Heart left ventricle (tissue), 16 donors: ENCODE measurements at places on chromosomes 5 and 9.

- DNase-seq = no peak
Measured at GRCh38 chr5:123771715-123772114, 259.7 kb downstream of the CSNK1G3 start.

DNA sequence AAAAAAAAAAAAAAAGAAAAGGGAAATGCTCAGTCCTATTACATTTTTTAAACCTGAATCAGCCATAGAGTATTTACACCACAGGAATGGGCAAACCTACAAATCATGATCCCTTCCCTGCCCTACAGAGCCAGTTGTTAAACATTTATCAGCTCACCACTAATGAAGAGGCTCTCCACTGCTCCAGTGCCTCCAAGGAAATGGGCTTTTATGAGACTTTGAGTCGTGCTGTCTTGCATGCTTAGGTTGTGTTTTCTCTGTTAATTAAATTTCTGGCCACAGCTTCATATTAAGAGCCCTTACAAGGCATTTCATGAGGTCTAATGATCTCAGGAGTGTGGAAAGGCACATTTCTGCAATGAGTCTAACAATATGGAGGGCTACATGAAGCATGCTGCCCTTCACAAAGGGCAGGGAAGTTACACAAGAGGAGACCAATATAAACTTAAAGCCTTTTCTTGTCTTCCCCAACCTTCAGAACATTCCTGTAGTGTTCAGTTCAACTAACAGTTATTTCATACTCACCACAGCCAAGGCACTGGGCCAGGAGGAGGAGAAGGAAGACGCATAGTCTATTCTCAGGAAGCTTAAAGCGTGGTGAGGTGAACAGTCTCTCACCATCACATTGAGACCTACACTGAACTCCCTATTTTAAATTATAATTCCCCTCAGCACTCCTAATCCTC is 140.1 kb upstream of the ABCA1 start:
- no peak for DNase-seq

DNA sequence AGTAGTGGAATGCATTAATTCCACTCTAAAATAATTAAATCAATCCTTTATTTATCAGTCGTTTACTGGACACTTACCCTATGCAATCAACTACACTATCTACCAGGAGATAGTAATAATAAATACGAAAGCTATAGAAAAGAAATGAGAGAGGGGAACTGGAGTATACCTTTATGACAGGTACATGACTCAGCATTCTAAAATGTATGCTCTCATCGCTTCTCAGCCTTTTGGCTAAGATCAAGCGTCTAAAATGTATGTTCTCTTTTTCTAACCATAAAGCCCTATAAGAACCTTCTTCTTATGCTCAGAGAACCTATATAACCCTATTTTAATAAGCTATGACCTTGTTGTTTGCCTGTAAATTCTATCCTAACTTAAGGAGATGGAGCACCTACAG is 753.9 kb upstream of the DMAC1 start:
- no peak for DNase-seq

- DNase-seq = no peak
Measured at GRCh38 chr5:84032324-84032723, 311.7 kb upstream of the HAPLN1 start.

- no peak for DNase-seq
Measured at GRCh38 chr5:32096891-32097595, 77.1 kb downstream of the GOLPH3 start.

- no peak for DNase-seq
Measured at GRCh38 chr9:111158363-111158762, 120.1 kb upstream of the LPAR1 start.

- peak; percentile 39 for DNase-seq
Measured at GRCh38 chr5:111158105-111158744, 66.0 kb upstream of the CAMK4 start.

DNA sequence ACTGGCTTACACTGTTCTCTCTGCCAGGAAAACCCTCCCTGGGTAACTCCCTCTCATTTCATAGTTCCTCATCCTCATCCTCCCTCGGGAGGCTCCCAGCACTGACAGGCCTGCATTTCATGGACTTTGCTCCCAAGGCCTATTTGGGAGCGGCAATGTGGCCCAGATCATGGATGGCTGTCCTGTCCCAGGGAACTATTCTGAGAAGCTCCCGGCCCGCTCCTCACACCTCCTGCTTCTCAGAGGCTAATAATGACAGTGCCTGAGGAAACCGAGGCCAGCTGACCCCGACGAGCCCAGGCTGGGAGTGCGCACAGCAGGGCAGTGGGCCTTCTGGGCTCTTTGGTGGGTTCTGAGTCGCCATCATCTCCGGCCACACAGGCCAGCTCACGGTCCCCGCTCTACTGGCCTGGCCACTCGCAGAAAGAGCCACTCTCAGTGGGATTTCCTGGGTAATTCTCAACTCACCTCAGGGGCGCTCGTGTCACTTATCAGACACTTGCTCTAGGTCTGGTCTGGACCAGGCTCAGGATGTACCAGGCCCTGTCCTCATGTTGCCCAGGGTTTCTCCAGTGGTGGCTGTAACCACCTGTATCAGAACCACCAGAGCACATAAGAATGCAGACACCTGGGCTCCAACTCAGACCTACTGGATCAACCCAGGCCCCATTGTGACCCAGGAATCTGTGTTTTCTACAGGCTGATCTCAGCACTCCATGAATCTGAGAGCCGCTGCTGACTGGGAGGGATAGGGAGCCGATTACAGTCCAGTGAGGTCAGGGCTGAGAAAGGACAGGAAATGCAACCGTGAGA is 2.0 kb upstream of the DOLPP1 start:
- no peak for DNase-seq

DNA sequence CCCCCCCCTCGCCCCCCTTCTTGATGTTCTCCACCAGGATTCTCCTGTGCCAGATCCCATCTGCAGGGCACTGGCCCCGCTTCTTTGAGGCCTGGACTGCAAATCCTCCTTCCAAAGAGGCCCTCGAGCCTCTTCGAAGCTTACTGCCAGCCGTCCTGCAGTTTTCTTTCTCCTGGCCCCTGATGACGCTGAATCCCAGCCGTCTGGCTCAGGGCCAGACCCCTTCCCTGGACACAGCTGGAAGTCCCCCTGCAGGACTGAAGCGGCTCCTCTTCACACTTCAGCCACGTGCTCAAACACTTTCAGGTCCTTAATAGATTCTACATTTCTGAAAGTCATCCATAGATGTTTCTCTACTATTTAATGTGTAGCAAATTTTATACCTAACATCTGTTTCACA is 121.5 kb downstream of the EHMT1 start:
- peak; percentile 60 for DNase-seq

GRCh38 chr5:55071413-55071812 is 31.0 kb upstream of the GZMA start:
- no peak for DNase-seq

- peak; percentile 88 for DNase-seq
Measured at GRCh38 chr5:154189819-154190594, 526 bp upstream of the GALNT10 start.

GRCh38 chr9:36721846-36722588 is 149.3 kb downstream of the MELK start:
- no peak for DNase-seq

GRCh38 chr9:136312436-136312835 is 8.5 kb upstream of the CCDC187 start:
- DNase-seq = no peak

DNA sequence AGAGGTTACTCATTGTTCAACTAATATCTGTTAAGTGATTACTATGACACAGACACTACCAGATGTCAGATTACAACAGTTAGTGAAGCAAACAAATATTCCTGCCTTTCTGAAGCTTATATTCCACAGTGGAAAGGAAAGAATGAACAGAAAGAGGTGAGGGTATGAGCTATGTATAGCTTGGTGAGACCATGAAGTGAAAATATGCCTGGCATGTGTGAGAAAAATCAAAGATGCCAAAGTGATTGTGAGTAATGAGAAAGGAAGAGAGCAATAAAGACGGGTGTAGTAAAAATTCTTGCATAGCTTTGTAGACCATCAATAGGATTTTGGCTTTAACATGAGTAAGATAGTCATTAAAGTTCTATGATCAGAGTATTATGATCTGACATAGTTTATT is 734.5 kb upstream of the NUDT12 start:
- no peak for DNase-seq

GRCh38 chr9:133945314-133945975 is 46.7 kb downstream of the VAV2 start:
- no peak for DNase-seq

GRCh38 chr5:54676481-54677340 is 159.2 kb downstream of the SNX18 start:
- no peak for DNase-seq

GRCh38 chr5:39584927-39585326 is 160.1 kb upstream of the DAB2 start:
- DNase-seq = no peak

DNA sequence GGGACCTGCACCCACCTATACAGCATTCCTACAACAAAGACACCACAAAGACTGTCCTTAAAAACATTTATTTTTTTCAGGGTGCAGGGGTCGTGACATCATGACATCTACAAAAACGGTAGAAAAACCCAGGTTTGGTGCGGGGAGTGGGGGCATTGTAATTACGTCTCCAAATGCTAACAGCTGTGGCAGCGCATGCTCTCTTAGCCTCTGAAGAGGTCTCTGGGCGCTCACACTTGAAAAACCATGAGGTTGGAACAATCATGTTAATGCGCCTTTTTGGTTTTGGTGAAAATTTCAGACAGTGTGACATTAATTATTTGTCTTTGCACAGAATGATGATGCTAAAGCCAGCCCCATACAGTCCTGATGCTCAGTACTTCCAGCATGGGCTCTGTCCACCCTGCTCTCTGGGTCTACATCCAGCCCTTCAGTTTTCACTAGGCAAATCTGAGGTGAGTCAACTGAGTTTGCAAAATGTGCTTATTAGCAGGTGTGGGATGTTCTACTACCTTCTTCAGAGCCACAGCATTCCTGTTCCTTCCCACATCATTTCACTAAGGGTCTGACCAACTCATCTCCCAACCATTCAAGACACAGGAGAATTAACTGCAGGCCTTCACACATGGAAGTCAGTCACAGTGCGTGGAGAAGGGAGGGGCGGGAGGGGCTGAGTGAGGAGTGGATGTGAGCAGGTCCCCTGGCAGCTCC is 14.1 kb downstream of the ALDH1B1 start:
- DNase-seq = no peak

- no peak for DNase-seq
Measured at GRCh38 chr5:77483682-77484081, 8.4 kb downstream of the WDR41 start.

- DNase-seq = no peak
Measured at GRCh38 chr5:94432499-94432898, 185.9 kb downstream of the KIAA0825 start.

- no peak for DNase-seq
Measured at GRCh38 chr9:114120192-114121014, 21.3 kb upstream of the KIF12 start.

- no peak for DNase-seq
Measured at GRCh38 chr9:68725070-68725469, 20.0 kb downstream of the PIP5K1B start.

- no peak for DNase-seq
Measured at GRCh38 chr9:107348836-107349235, 65.8 kb downstream of the RAD23B start.

DNA sequence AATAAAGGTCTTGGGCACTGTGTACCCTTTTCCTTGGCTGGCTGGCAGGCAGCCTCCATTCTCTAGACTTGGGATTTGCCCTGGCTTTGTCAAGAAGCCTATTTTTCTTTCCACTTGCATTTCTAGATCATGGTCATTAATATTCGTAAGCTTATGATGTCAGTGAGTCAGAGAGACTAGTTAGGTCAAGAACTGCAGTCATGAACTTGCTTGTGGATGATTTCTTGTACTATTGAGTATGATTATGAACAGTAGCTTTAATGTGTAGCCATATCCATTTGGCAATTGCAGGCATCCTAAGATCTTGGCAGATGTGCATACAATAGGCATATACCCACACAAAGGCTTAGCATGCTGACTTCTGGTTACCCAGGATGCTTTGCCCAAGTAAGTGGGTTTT is 186.8 kb upstream of the CLINT1 start:
- no peak for DNase-seq
